ENCODE measurements at places on chromosomes 6 and 20.

- no peak for DNase-seq
These were observed 42.4 kb downstream of the LCA5 start for GRCh38 chr6:79494841-79495240.

- peak; percentile 75 for DNase-seq
These were observed 47.8 kb downstream of the PLCG1 start for GRCh38 chr20:41185013-41185757.

- DNase-seq = no peak
These were observed 196.6 kb downstream of the LY86 start for GRCh38 chr6:6785163-6785521.

- no peak for DNase-seq
These were observed 394.1 kb upstream of the ARID1B start for GRCh38 chr6:156383059-156383458.

DNA sequence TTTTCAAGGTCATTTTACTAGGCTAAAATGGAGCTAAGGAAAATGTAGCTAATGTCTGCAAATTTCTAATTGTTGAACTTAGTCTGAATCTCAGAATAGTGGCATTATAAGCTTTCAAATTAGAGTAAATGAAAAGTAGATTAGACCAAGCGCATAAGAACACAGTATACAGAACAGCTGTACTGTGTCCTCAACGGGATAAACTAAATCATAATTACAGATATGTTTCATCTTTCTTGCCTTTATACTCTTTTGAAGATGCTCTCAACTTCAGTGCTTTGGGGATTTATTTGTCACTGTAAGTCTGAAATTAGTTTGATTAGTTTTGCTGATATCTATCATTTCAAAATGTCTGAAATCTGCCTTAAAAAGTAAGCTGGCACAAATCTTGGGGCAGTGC is 305.4 kb downstream of the LAMA2 start:
- DNase-seq = no peak

Measured in cardiac septum (tissue), 1 donor.